Daoy (cell line): ENCODE measurements at places on chromosomes 5 and 9. TPM values are rescaled to one million over a fixed set of nuclear protein-coding genes. Genes with fewer than 3 reads are reported as not detected.

GRCh38 chr5:107604990-107605389 is 65.7 kb downstream of the EFNA5 start:
- DNase-seq, result no peak

DNA sequence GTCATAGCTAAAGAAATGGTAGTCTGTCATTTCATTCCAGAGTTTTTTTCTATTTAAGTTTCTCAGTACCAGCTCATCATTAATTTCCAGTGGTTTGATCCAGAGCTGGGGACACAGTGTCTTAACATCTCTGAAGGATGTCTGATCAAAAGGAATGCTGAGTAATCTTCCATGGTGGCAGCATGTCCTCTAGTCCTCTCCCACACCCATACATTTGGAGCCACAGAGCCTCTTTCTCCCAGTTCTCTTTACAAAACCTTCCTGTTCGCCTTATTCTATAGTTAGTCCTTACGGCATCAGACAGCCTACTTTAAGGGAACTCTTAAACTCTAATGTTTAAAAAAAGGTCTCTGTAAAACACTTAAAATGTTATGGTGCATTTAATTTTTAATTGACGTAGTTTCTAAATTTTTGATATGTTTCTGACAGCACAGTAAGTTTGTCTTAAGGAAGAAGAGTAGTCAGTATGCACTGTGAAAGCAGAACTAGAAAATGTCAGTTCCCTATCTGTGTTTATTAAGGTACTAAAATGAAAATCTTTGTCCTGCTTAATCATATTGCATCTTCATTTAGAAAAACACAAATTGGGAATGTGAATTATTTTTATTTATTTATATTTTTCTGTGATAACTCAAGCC is 96.8 kb downstream of the INIP start:
- no peak for DNase-seq

- no peak for DNase-seq
These were observed 244.5 kb upstream of the C9orf72 start for GRCh38 chr9:27817747-27818146.

DNA sequence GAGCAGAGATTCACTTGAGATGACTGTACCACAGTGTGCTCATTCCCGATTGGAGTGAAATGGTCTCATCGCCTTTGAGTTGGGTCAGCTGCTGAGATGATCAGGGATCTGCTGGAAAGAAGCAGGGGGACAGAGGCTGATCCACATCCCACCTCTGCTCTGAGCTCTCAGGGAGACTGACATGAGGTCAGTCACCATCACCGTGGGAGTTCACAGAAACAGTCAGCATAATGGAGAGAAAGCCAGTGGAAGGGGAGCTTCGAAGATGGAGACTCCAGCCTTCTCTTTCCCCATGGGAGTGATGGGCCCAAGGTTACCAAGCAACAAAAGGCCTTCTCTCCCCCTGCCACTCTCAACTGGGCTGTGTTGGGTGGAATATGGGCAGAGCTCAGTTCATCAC is 276.4 kb downstream of the CDK5RAP2 start:
- DNase-seq, result no peak

GRCh38 chr5:76082772-76083554 is at the start of gene SV2C:
TSS of gene SV2C (plus strand) at chr5:76083383. CDS start at chr5:76131751, 48,368 bp downstream.
- DNase-seq, result peak; percentile 63

DNA sequence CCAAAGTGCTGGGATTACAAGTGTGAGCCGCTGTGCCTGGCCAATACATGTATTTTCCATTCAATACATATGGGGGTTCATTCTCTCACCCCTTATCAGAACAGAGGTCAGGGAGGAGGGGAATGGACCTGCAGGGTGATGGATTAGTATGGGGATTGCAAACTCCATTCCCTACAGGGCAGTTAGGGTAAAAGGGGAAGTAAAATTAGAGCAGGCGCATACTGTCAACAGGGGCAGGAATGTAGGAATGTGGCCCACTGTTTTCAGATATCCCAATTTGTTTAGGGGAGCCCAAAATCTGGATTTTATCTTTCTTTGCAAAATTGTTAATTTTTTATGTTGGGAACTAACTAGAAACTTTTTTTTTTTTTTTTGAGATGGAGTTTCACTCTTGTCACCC is 46.4 kb upstream of the SLC44A1 start:
- no peak for DNase-seq

- DNase-seq, result no peak
These were observed 359 bp downstream of the PRELID1 start for GRCh38 chr5:177303925-177304391.

The RAD1 gene
- total RNA-seq, result 33.4 and 127 TPM in 2 replicates

The MORN5 gene
- total RNA-seq, result not detected in 2 replicates

The CA9 gene
- total RNA-seq, result 0.42 TPM in 1 of 2 replicates, not detected in the other

The KCTD16 gene
- total RNA-seq, result 0.63 and 0.65 TPM in 2 replicates
